ENCODE measurements at places on chromosomes 11 and 22.
A peak's percentile ranks its signal among the peaks of the same experiment; 100 is the strongest.

GRCh38 chr11:122517403-122518379 is 137.8 kb upstream of the UBASH3B start:
- no peak for DNase-seq

DNA sequence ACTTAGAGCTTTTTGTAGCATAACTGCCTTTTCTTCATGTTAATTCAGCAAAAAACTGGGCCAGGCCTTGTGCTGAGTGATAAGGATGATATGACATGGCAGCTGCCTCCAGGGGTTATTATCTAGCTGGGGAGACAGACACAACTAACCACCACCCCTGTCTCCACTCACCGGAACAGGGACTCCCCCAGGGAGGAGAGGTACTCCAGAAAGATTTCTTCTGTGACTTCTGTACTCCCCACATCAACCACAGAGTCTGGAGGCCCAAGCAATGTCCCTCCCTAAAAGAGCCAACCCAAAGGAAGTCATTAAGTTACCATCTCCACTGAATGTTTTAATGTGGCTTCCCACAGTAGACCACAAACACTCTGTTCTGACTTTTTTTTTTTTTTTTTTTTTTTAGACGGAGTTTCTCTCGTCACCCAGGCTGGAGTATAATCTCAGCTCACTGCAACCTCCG is 14.3 kb upstream of the PMM1 start:
- no peak for DNase-seq

GRCh38 chr11:127037001-127037400 is 36.4 kb upstream of the KIRREL3 start:
- peak; percentile 18 for DNase-seq

- no peak for DNase-seq
Observed at GRCh38 chr11:92141159-92141558, 83.5 kb upstream of the FAT3 start.

DNA sequence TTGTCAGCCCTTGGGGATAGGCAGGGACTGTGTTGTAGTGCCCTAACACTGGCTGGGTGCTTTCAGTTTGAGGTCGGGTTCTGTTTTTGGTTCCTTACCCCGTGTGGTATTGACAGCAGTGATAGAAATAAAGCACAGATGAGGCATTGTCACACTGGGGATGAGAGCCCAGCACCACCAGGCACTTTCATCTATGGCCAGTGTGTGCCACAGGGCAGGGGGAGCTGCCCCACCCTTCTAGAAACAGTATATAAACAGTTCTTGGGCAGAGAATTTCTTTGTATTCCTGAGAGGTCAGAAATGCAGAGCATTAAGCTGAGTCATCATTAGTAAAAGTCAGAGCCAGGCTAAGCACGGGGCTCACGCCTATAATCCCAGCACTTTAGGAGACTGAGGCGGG is 23.1 kb upstream of the CDC42EP2 start:
- DNase-seq: peak; percentile 34

- no peak for DNase-seq
Observed at GRCh38 chr11:36340897-36341296, 44.8 kb downstream of the PRR5L start.

DNA sequence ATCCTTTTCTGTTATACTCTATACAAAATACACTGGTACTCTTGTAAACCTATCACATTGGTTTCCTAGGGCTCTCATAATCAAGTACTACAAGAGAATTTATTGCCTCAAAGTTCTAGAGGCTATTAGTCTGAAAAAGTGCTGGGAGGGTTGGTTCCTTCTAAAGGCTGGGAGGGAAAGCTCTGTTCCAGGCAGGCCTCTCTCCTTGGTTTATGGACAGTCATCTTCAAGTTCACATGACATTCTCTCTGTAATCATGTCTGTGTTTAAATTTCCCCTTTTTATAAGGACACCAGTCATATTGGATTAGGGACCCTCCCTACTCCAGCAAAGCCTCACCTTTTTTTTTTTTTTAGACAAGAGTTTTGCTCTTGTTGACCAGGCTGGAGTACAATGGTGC is 9.1 kb downstream of the SLC36A4 start:
- no peak for DNase-seq

DNA sequence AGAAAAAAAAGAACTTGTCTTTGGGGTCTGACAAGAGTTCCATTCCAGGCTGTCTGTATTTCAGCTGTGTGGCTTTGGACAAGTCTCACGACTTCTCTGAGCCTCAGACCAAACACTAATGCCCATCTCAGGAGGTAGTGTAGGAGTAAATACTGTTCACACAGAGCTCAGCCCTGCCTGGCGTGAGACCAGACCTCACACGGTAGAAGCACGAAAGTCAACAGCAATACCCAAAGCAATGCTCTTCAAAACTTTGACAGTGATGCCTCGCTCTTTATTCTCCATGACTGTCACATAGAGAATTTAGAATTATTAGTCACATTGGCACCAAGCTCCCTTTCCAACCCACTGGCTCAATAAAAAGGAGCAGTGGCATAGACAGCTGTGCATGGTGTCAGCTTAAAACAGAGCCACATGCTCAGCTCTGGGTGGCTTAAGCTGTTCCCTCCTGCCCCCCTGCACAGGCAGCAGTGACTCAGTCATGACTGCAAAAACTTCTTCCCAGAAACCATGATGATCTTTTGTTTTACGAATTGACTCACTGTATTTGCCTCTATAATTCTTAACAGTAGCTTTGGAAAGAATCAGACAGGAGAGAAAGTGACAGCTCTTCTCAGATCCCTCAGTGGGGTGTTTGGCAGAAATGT is 74.0 kb upstream of the PHF21B start:
- DNase-seq: no peak

Data from ELF-1 (cell line).